ENCODE measurements at places on chromosomes 5 and 9.

DNA sequence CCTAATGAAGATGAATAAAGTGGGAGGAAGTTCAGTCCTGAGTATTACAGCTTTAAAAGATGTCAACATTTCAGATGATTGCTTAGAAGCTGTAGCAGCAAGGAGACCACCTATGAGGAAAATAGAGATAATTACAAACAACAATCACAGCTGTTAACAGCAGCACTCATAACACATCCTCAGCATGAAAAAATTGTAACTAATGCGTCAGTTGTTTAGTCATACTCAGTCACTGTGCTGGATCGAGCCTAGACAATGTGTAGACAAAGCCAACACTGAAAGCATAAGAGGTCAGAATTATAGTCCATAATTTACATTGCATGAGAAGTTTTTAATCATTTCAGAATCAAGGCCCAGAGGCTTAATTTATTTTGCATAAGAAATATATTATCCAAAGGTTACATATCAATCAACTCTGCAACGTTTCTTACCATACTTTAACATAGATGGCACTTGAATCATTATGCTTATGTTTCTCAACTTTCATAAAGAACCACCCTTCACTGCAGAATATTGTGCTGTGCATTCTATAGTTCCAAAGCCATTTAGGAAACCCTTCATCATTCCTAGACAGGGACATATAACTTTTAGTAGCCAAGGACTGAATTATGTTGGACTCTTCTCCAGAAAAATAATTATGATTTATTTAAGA is 60.2 kb upstream of the HAPLN1 start:
- DNase-seq: no peak

DNA sequence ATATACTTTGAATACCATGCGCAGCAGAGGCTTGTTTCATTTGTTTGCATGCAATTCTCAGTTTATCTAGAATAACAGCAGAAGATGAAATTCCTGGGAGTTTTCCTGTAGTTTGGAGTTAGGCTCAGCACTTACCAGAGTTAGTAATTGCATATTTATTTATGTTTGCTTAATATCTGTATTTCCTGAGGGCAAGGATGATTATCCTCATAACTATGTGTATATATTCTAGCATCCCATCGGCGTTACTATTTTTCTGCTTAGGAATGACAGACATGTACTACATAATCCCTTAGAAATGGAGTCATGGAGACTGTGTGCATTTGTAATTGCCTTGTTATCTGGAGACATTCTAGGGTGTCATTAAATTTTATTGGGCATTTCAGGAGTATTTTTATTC is 1184.8 kb downstream of the DTWD2 start:
- DNase-seq: no peak

DNA sequence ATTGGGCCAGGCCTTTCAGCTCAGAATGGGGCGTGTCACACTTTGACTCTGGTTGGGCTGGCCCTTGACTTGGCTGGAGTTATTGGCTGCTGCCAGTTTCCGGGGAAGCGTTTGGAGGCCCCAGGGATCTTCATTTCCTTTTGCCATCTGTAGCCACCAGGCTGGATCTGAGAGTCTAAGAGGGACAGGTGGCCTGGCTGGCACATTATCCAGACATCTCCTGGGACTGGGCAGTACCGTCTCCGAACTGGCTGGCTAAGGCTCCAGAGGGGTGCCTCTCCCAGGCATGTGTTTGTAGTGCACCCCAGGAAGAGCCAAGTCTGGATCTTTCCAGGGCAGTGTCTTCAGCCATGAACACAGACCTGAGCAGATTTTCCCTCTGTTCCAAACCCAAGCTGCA is 9.7 kb upstream of the JADE2 start:
- no peak for DNase-seq

- no peak for DNase-seq
Measured at GRCh38 chr5:10652151-10652550, 88.3 kb downstream of the ANKRD33B start.

- DNase-seq: no peak
Measured at GRCh38 chr5:56934325-56934724, 17.6 kb downstream of the MIER3 start.

GRCh38 chr9:112757282-112757883 is 6.8 kb downstream of the SNX30 start:
- DNase-seq: no peak
